Stimulated activated CD8-positive, alpha-beta memory T cell treated with anti-CD3 and anti-CD28 coated beads, Interleukin-7, amount 100 ng/mL, for 1 hour (primary cell): ENCODE measurements at places on chromosomes 7 and 10.

- no peak for DNase-seq
These were observed 237.4 kb upstream of the SEMA3D start for GRCh38 chr7:85424298-85424697.

DNA sequence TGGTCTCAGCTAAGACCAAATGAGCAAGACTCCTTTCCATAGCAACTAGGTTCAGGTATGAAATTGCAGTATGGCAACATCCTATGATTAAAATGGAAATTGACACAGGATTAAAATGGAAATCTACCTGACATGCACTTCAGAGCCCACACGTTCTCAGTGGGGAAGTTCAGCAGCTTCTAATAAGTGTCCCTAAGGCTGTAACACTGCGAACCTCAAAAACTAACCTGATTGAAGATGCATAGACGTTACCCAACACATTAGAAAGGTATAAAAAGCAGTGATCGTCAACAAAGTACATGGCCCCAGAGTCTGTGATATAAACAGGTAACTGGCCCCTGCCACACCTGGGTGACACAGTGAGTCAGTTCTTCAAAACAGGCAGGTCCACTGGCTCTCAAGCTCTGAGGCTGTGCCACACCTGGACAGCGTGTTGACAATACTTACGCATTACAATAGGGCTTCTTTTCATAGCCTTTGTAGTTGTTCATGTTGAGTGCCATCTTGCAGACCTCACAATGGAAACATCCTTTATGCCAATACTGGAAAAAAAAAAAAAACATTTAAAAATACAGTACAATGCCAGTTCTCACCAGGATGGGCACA, 274.9 kb upstream of the NEBL start:
- DNase-seq: no peak

GRCh38 chr7:134329614-134330346, 13.1 kb upstream of the SLC35B4 start:
- no peak for DNase-seq

- no peak for DNase-seq
These were observed 7.5 kb downstream of the MNX1 start for GRCh38 chr7:157002819-157003421.

DNA sequence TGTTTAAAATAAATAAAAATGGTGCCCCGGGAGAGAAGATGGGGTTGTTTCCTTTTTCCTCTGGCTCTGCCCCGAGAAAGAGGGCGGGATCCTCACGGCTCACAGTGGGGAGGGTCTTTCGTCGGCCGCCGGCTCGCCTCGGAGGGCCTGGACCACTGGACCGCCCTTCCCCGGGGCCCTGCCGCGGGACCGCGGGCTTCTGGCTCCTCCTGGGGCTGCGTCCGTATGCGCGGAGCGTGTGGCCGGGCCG, 3.5 kb upstream of the IGF2BP3 start:
- DNase-seq: no peak

GRCh38 chr10:89278900-89279392, 22.9 kb upstream of the IFIT2 start:
- no peak for DNase-seq

- DNase-seq: no peak
These were observed 1.5 kb upstream of the C10orf95 start for GRCh38 chr10:102452672-102453340.

- no peak for DNase-seq
These were observed 4.2 kb upstream of the ADGRA1 start for GRCh38 chr10:133083422-133084100.

GRCh38 chr7:46170021-46170420, 248.9 kb upstream of the IGFBP3 start:
- DNase-seq: no peak

DNA sequence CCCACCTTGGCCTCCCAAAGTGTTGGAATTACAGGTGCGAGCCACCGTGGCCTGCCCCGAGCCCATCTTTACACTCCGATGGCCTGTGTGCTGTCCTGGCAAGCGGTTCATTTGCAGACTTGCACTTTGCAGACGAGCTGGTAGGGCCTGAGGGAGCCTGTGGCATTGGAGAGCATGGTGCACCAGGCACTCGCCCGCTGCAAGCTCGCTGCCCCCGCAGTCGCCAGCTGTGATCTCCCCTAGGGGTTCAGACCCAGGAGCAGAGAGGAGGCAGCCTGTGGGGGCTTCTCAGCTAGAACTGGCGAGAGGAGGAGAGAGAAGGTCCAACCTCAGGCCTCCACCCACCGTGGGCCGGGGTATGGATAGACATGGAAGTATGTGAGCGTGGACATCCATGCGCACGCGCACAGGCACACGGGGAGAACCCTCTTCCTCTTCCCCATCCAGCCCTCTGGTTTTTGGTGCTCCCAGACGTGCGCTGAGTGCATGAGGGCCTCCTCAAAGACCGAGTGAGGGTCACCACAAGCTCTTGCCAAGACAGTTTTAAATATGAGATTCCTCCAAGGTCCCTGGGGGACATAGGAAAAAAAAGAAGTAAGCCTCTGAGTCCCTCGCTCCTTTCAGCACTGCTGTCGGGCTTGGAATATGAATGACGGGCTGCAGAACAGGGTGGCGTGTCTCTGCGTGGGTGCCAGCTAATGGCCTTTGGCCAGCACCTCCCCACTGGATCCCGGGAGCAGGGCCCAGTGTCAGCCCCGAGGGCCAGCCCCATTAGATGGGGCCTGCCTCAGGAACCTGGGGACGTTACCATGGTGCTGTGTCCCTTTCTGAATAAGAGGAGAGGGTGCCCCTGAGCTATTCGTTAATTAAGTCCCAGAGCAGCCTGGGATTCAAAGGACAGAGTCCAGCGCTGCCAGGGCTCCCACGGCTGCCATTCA, 15.1 kb upstream of the TTYH3 start:
- DNase-seq: no peak

- DNase-seq: no peak
These were observed 65.6 kb downstream of the SLC29A4 start for GRCh38 chr7:5348134-5349004.

- no peak for DNase-seq
These were observed 761.4 kb downstream of the LRMDA start for GRCh38 chr10:76192694-76193320.

DNA sequence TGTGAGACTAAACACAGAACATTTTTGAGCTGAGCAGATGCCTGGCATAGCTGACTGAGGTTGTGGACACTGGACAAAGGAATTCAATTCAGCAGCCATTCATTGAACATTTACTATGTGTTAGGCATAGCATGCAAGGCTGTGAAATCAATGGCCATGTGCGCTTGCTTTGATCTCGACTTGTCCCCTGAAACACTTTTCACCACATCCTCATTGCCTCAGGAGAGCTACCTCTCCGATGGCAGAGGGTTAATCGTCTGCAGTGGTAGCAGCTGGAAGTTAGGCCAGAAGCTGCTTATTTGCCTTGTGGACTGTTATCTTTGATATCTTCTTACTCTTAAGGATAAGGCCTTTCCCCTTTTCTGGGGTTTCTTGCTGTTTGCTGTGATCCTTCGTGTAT, 297.8 kb downstream of the AUTS2 start:
- no peak for DNase-seq

GRCh38 chr10:100419911-100420449, 42.8 kb upstream of the WNT8B start:
- DNase-seq: no peak

DNA sequence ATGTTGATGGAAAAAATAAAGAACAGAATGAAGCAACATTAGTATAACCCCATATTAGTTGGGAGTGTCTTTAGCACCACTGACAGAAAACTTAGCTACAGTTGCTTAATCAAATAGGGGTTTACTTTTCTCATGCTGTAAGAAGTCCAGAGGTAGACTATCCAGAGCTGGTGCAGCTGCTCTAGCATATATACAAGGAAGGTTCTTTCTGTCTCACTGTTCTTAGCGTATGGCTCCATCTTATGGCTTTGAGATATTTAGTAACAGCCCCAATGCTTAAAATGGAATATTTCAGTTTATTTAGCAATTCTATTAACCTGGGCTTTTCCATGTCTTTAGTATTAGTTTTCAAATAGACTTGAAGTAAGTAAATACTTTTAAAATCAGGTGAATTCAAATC, 15.2 kb upstream of the WNT2 start:
- no peak for DNase-seq

DNA sequence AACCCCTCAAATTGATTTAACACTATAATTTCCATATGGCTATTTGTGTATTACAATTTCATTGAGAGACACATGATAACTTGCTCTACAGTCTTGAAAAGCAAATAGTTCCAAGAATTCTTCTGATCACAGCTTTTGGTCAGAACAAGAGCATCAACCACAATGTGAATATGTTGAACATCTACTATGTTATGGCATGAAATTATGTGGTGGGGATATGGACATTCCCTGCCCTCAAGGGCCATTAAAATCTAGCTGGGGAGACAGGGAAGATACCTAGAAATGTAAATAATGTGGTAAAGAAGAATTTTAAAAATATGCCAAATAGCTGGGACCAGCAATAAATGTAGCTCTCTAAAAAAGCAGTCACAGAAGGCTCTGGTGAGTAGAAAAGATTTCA, 262.2 kb downstream of the FZD1 start:
- no peak for DNase-seq

DNA sequence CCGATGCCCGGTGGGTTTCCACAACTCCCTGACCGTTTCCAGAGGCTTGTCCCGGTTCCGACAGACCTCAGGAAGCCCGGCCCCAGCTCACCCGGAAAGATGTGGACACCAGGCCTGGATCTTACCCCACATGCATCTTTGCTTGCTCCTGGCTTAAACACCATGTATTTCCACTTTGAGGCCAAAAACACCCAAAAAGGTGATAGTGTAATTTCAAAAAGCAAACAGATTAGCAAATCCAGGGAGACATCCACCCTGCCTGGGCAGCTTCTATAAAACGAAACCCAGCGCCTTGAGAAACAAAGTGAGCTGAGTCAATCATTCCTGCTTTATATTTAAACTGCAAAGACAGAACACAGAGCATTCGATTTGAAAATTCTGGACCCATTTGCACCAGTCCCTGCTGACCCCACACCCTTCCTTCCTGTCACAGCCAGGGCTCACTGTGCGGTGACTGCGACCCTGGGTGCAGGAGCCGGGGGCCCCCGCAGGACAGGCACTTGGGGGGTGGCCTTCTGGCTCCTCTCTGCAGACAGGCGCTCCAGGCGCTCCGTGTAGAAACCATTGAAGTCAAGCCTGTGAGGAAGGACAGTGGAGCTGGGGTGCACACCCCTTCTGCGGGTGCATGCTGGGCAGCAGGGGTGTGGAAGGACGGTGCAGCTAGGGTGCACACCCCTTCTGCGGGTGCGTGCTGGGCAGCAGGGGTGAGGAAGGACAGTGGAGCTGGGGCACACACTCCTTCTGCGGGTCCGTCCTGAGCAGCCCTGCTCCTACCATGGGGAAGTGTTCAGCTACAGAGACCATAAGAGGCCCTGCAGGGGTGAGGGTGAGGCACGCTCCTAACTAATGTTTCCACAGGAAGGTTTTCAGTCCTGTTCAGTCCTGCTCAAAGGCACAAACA, 2.9 kb upstream of the ADAM8 start:
- no peak for DNase-seq

DNA sequence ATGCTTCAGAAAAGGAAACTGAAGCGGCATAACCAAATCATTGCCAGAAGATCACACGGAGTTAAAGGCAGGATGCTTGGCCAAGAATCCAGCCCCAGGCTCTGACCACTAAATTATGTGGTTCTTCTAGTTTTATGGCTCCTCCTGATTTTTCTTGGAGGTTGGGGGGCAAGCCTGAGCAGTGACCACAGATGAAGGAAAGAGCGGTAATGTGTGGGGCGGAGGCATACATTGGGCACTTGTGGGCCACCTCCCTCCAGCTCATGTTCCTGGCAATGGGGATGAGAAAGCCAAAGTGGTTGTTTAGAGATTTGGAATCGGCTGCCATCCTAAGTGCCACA, 3.2 kb downstream of the TRPV6 start:
- no peak for DNase-seq

GRCh38 chr10:107814865-107815487, 650.5 kb upstream of the SORCS1 start:
- no peak for DNase-seq

- no peak for DNase-seq
These were observed 19.0 kb downstream of the STEAP1 start for GRCh38 chr7:90173127-90173844.

DNA sequence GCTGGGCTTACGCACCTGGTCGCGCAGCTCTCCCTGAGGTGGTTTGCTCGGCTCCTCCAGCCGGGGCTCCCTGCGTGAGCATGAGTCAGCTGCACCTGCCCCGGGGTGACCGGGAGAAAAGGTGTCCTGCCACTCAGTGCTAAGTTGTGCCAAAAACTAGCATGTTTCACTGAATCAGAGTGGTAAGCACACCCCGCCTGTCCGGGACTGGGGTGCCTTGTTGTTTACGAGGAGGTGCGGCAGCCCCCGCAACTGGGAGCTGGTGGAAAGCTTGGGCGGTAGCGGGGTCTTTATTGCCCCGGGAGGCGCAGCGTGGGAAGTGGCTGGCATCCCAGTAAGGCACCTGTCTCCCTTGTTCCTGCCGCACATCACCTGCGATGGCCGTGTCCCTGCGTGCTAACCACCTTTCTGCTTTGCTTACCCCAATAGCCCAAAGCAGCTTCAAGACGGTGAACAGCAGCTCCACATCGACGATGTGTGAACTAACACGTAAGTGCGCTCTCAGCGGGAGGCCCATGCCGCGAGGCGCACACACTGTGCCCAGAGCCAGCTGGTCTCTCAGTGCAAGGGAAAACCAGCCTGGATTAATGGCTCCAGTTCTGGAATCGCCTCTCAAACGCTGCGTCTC, 506.6 kb upstream of the FOXK1 start:
- no peak for DNase-seq

DNA sequence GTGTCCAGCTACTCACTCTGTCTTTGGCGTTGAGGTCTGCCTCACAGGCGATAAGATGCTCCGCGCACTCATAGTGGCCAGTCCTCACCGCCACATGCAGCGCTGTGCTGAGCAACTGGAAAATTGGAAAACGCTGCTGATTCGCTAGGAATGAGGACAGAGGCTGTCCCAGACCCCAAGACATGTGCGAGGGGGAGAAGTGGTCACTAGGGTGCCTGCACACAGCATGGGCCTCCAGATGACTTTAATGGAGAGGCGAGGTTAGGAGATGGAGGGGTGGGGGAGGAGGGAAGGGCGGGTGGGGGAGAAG, 5.2 kb downstream of the ANKRD1 start:
- DNase-seq: no peak

- no peak for DNase-seq
These were observed 48.7 kb downstream of the UPF2 start for GRCh38 chr10:11993834-11994468.

DNA sequence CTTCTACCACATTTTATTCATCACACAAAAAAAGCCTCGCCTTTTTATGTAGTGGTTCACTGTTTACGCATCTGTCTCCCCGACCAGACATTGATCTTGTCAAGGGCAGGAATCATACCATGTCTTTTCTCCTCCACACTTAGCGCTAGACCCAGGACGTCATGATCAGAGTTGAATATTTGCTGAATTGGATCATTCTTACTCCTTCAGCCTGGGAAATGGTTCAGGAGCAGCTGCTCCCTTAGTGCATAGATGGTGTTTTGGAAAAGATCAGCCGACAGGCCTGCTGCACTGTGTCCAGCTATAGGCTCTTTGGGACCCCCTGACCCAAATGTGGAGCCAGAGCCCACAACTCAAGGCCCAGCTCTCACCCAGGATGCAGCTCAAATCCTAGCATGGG, 249.1 kb upstream of the TMEM72 start:
- DNase-seq: no peak
